GM20000 (cell line): ENCODE measurements at places on chromosomes 16 and 17.

GRCh38 chr17:55990332-55991006 lies 162.8 kb upstream of the ANKFN1 start:
- DNase-seq, result no peak

DNA sequence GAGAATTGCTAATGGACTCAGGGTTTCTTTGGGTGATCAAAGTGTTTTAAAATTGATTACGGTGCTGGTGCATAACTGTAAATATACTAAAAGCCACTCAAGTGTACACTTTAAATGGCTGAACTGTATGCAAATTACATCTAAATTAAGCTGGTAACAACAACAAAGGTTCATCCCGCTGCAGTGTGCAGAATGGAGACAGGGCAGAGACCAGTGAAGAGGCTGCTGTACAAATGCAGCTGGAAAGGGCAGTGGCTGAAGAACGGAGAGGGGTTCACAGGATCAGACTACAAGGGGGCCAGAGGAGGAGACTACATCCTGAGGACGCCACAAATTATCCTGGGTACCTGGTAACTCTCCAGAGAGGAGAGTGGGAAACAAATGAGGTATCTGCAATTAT lies 9.0 kb upstream of the ITGAE start:
- no peak for DNase-seq

DNA sequence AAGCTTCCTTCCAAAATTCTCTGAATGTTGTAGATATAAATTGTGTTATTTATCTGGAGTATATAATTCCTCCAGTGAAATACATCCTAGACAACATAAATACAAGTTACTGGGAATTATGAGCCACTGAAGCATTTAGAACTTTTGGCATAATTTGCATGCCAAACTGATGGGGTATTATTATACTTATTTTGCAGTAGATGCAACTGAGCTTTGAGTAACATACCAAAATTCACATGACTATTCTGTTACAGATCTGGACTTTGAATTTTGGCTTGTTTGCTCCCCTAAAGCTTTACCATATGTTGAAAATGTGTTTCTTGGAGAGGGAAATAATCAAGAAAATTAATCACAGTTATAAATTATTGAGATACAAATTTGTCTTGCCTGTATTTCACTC lies 372.5 kb downstream of the CDH11 start:
- no peak for DNase-seq

GRCh38 chr16:2960183-2961010 lies 3.7 kb upstream of the KREMEN2 start:
- DNase-seq, result no peak

DNA sequence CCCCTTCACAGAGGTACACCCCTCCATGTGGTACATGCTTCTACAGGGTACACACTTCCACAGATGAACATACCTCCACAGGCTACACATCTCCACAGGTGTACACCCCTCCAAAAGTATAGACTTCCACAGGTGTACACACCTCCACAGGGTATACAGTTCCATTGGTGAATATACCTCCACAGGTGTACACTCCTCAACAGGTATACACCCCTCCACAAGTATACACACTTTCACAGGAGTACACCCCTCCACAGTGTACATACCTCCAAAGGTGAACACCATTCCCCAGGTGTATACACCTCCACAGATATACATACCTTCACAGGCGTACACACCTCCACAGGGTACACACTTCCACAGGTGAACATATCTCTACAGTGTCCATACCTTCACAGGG lies 9.4 kb downstream of the FOXN1 start:
- no peak for DNase-seq

- no peak for DNase-seq
These were observed 299.1 kb upstream of the FOXF1 start for GRCh38 chr16:86211265-86211664.

- DNase-seq, result no peak
These were observed 118.8 kb downstream of the ITFG1 start for GRCh38 chr16:47342055-47342454.

GRCh38 chr17:9484789-9485188 lies 90.8 kb downstream of the STX8 start:
- no peak for DNase-seq

DNA sequence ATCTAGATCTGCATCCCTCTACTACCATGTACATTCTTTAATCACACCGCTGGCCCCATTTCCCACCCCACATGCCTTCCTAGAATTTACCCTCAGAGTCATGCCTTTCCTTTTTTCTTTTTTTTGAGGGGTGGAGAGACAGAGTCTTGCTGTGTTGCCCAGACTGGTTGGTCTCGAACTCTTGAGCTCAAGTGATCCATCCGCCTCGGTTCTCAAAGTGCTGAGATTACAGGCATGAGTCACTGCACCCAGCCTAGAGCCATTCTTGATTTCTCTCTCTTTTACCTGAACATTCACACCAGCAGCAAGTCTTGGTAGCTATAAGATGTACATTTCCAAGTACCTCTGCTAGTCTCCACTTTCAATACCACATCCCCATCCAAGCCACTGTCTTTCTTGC lies 2.1 kb downstream of the PAGR1 start:
- no peak for DNase-seq

DNA sequence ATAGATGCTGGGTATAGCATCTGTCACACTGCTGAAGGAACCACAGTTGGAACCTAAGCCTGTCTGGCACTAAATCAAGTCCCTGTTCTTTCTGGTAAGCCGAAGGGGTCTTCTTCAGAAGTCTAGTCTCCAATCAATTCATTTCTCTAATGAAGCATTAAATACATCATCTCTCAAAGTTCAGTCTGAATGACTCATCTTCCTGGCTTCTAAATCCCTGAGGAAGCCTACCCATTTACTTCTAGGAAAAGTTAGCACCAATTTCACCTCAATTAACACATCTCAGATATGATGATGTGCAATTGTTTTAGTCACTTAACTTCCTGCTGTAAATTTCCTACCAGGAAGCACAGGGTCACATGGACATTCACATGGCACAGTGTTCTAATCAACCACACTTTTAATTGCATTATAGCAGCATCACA lies 49.9 kb downstream of the TEX14 start:
- no peak for DNase-seq

GRCh38 chr16:6016530-6017184 lies 919.1 kb upstream of the EEF2KMT start:
- peak; percentile 26 for DNase-seq

- DNase-seq, result no peak
These were observed 92.4 kb upstream of the HS3ST2 start for GRCh38 chr16:22721511-22722100.

DNA sequence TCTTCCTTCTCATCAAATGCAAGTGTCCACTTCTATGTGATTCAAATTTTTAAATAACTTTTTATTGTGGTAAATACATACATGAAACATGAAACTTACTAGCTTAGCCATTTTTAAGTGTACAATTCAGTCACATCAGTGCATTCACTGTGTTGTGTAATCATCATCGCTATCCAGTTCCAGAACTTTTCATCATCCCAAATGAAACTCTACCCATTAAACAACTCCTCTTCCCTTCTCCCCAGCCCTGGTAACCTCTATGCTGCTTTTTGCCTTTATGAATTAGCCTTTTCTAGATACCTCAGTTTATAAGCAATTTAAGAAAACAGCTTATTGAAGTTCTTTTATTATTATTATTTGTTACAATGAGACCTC lies 41.1 kb upstream of the IL34 start:
- no peak for DNase-seq

DNA sequence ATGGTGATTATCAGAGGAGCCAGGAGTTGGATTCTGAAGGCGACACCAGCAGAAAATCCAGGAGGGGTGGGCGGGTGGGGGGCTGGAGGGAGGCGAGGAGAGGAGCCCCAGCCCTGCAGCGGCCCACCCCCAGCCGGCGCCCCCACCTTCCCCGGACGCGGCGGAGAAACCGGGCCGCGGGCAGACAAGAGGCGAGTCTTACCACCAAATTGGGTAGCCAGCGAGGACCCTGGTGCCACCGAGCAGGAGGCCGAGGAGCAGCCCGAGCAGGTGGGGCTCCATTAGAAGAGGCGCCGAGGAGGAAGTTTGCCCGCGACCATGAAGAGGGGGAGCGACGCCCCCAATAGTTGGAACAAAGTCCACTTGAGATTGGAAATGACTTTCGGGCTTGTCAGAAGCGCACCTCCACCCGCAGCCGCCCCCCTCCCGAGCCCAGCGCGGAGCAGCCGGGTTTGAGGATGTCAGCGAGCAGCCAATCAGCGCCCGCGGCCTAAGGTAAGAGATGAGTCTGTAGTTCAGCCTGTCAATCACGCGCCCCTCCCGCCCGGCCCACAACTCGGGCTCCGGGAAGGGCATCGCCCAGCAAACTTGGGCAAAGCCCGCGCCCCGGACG lies at the start of gene WNT3:
TSS of gene WNT3 (minus strand) at position 377 of the 613 bp plus-strand sequence. CDS start at position 282, 95 bp downstream.
- DNase-seq, result peak; percentile 79
